Activated B cell treated with CpG ODN at 0.5 μM for 24 hours (primary cell): ENCODE measurements at places on chromosomes 16 and 17.

GRCh38 chr17:82235775-82236141, 6.9 kb downstream of the SLC16A3 start:
- H3K27ac ChIP-seq, result no peak overlapping the region
- peaks cover 50% of the 10 kb centered on the region for H3K4me1 ChIP-seq
- H3K27me3 ChIP-seq, result no peaks in the 10 kb centered on the region
- H3K36me3 ChIP-seq, result peaks cover 13% of the 10 kb centered on the region
- DNase-seq, result no peak

- DNase-seq, result no peak
- no peaks in the 10 kb centered on the region for H3K27me3 ChIP-seq
- no peak overlapping the region for H3K4me3 ChIP-seq
- no peak overlapping the region for H3K27ac ChIP-seq
- peaks cover 2% of the 10 kb centered on the region for H3K36me3 ChIP-seq
- peaks cover 16% of the 10 kb centered on the region for H3K4me1 ChIP-seq
Observed at GRCh38 chr17:31226373-31226772, 70.7 kb downstream of the OMG start.

DNA sequence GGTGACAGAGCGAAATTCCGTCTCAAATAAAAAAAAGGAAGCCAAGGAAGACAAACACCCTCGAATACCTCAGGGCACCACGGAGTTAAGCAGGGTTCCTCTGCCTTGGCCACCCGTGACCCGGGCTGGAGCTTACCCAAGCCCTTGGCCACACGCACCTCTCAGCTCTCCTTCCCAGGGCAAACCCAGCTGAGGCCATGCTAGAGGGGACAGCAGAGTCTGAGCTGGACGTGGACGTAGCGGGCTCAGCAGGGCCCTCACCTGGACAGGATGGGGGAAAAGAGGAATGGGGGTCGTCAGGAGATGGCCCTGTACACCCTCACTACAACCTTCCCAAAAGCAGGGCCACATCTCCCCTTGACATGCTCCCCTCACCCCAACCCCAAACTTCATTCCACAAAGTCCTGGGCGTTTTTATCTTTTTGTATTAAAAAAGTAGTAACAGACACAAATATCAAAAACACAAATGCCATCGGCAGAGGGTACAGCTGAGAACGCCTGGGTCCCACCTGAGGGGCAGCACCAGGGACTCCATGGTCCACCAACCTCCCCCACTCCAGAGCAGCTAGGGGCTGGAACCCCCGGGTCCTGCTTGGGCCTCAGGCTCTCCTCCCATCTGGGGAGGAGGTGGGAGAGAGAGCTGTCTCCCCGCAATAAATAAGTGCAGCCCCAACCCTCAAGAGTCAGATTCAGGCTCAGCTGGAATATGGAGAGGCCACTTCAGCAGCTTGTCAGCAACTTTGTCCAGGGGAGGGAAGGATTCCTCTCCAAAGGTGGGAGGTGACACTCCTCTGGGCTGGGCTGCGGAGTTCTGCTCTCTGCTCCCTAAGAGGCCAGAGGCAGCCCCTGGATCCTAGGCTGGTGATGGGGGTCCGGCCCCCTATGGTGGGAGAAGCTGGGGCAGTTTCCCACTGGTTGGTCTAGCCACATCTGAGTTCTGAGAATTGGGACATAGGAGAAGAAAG, 11.9 kb downstream of the PER1 start:
- H3K4me3 ChIP-seq, result no peak overlapping the region
- H3K27me3 ChIP-seq, result no peaks in the 10 kb centered on the region
- H3K36me3 ChIP-seq, result peaks cover 39% of the 10 kb centered on the region
- H3K27ac ChIP-seq, result no peak overlapping the region
- no peak for DNase-seq

GRCh38 chr17:2990396-2990795, 73.0 kb downstream of the OR1D5 start:
- DNase-seq, result no peak
- H3K4me3 ChIP-seq, result no peak overlapping the region
- no peaks in the 10 kb centered on the region for H3K4me1 ChIP-seq
- H3K27me3 ChIP-seq, result no peaks in the 10 kb centered on the region
- H3K36me3 ChIP-seq, result peaks cover 22% of the 10 kb centered on the region
- no peak overlapping the region for H3K27ac ChIP-seq

- H3K27me3 ChIP-seq, result peaks cover 7% of the 10 kb centered on the region
- no peaks in the 10 kb centered on the region for H3K36me3 ChIP-seq
- peaks cover 7% of the 10 kb centered on the region for H3K4me1 ChIP-seq
- no peak for DNase-seq
Observed at GRCh38 chr17:36675786-36676185, 74.4 kb downstream of the MRM1 start.
